ENCODE measurements at places on chromosomes 16 and 17.

DNA sequence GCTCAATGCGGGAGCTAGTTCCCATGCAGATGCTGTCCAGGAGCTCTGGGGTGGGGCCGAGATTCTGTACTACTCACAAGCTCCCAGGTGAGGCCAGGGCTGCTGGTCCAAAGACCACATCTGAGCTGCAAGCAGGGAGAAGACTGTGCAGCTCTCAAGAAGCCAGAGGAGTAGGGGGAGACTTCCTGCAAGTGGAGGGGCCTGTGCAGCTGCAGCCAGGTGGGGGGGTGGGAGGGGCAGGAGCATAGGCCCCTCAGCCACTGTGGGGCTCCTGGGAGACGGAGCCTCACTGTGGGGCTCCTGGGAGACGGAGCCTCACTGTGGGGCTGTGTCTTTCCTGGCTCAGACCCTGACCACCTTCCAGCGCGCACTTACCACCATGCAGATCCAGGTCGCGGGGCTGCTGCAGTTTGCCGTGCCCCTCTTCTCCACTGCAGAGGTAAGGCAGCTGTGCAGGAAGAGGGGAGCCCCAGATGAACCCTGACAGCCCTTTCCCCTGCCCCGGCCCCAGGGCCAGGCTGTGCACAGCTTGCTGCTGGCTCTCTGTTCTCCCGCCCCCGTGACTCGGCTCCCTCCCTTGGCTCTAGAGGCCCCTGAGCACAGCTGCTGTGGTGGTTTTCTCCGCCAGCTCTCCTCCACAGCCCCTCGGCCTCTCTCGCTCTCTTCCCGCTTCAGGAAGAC lies 24.3 kb upstream of the DNAI2 start:
- DNase-seq = no peak

DNA sequence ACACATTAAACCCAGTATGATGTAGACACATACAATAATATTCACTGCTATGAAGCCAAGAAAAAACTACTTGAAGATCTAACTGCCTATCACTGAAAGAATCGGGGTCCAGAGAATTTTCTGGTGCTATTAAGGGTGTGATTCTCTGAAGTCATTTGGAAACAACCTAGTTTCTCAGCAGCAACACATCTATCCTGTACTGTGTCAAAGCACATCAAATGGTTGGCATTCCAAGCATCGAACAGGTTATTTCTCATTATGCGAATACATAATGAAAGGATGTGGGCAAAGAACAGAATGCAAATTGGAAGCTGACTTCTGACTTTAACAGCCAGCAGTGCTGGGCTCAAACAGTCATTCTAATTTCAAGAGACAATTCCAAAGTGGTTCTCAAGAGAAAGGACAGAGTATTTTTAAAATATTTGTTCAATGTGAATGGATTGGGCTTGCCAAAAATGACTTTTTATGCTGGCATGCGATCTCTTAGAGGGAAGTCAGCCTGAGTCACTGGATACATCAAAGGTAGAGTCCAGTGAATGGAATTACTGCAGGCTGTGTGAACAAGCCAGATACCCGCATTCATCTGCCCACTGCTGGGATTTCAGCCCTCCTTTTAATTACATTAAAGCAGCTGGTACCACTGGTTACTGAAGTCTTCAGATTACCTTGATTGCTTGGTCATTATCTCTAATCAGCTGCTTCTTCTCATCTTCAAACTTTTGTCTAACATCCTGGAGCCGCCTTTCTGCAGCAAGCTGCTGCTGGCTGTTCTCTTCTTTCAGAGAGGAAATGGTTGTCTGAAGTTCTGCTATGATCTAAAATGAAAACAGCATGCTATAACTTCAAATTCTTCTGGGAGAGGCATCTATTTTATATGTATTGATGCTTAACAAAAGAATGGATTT lies 181.2 kb upstream of the AXIN2 start:
- peak; percentile 84 for DNase-seq

GRCh38 chr16:89135166-89135565 lies 36.4 kb upstream of the CDH15 start:
- no peak for DNase-seq

- peak; percentile 68 for DNase-seq
Observed at GRCh38 chr17:80082403-80083135, 18.8 kb upstream of the GAA start.

DNA sequence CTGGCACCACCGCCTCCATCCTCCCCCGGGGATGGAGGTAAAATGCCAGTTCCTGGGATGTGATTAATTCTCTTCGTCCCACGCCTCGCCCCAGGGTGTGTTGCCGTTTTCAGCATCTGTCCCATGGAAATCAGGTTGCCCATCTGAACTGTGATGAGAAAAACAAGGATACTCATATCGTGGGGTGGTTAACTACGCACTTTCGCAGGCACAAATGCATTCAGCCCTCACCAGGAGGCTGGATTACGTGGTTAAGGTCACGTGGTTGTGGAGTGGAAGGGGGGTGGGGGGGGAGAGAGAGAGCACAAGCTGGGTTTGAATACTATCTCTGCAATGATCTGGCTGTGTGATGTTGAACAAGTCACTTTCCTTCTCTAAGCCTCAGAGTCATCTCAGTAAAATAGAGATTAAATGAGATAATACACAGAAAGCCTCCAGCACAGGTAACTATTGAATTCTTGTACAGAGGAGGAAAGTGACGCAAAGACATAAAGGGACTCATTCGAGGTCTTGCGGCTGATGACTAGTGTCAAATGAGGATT lies 74.7 kb downstream of the BMERB1 start:
- DNase-seq = no peak

GRCh38 chr17:36728030-36728991 lies 126.9 kb downstream of the MRM1 start:
- DNase-seq = no peak

DNA sequence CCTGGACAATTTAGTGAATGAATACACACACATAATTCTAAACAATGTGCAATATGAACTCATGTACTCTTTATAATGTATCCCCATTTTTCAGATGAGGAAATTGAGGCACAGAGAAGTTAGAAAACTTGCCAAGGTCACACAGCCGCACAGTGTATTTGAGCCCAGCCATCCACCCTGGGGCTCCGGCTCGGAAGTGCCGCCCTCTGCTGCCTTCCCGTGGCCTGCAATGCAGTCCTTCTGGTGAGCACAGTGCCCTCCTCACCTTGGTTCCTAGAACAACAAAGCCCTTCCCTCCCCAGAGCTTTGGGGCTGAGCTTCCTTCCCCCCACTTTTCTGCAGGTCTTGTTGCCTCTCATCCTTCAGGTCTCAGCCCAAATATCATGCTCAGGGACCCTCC lies 63.7 kb downstream of the C16orf78 start:
- DNase-seq = no peak

GRCh38 chr16:12672986-12673385 lies 130.7 kb downstream of the CPPED1 start:
- no peak for DNase-seq

DNA sequence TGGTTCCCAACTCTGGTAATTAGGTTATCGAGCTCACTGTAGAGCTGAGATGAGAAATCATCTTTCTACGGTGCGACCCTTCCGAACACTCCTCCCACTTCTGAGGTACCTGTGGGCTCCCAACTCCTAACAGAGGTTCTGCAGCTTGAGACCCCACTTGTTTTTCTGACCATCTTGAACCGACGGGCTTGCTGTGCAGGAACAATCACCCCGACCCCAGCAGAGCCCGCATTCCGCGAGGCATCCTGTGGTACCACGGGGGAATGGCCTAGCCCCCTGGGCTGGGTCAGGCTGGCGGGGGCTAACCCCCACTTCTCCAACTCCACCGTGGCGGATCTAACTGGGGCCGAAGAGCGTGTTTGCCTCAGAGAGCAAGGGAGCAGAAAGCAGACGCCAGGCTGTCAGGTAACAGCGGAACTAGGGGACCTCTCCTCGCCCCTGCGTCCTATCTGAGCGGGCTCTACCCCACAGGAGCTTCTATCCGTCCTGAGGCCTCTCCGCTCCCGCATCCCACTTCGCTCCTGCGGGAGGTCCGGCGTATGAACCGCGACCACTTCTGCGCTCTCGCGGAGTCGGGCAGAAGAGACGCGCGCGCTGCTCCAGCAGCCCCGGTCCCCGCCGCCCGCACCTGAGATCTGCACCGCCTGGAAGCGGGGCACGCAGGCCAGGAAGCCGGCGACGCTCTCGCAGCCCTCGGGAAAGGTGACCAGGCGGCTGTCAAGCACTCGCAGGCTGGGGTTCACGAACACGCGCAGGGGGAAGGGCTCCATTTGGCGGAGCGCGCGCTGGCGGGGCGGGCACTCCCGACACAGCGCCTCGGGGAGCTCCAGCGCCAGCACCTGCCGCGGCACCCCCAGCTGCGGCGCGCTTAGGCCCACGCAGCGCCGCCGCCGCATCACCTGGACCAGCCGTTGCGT lies 761 bp downstream of the PDF start:
- peak; percentile 34 for DNase-seq

- DNase-seq = no peak
Observed at GRCh38 chr16:58709333-58709732, 24.8 kb upstream of the SLC38A7 start.

GRCh38 chr17:69978056-69978646 lies 96.9 kb upstream of the KCNJ16 start:
- DNase-seq = peak; percentile 23

DNA sequence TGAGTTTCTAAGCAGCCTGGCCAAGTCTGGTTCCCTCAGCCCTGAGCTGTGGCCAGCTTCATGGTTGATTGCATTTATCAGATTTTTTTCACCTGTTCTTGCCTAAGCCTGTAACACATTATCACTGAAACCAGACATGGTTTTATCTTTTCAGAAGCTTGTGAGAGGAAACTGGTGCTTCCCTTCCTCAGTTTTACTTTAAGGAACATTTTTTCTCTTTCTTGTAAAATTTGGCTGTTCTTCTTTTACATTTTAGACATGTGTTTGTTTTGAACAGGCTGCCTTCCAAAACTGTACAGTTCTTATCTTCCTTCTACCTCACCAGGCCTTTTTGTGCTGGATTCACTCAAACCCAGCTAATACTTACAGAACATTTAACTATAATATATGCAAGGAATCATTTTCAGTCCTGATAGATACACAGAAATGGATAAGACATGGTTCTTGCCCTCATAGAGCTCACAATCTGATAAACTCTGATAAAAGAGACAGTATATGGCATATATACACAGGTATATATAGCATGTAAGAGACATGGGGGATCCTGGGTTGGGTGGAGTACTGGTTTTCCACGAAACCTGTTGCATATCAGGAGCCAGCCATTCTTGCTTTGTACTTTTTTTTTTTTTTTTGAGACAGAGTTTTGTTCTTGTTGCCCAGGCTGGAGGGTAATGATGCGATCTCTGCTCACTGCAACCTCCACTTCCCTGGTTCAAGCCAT lies 44.5 kb downstream of the ZNRF1 start:
- no peak for DNase-seq

- DNase-seq = peak; percentile 45
Observed at GRCh38 chr17:44170499-44171201, at the start of gene ASB16. ASB16 (plus strand) TSS chr17:44170704; CDS start chr17:44170790, 86 bp downstream.

GRCh38 chr16:70473446-70474319 lies 19.3 kb downstream of the FCSK start:
- DNase-seq = no peak

GRCh38 chr17:81491181-81491581 lies 21.4 kb downstream of the ACTG1 start:
- DNase-seq = no peak

GRCh38 chr17:50297407-50297865 lies 23.2 kb downstream of the TMEM92 start:
- DNase-seq = peak; percentile 57

GRCh38 chr16:68592466-68593337 lies 52.4 kb upstream of the CDH3 start:
- DNase-seq = peak; percentile 20

GRCh38 chr17:72931163-72931562 lies 161.3 kb downstream of the SLC39A11 start:
- no peak for DNase-seq

DNA sequence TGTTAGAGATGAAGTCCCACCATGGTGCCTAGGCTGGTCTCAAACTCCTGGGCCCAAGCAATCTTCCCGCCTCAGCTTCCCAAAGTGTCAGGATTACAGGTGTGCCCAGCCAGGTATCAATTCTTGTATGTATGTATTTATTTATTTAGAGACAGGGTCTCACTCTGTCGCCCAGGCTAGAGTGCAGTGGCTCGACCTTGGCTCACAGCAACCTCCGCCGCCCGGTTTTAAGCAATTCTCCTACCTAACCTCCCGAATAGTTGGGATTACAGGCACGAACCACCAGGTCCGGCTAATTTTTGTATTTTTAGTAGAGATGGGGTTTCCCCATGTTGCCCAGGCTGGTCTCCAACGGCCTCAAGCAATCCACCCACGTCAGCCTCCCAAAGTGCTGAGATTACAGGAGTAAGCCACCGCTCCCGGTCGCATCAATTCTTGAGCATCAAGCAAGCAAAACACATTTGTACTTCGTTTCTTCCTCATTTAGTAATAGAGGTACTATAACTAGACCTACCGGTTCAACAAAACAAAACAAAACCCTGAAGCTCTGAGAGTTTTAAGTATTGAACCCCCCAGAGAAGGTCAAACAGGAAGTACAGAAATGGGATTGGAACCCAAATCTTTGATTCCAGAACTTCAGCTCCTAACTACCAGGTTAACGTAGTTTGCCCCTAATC lies 1.0 kb upstream of the ZNF500 start:
- DNase-seq = peak; percentile 36

GRCh38 chr17:71287071-71287823 lies 833.6 kb upstream of the SOX9 start:
- no peak for DNase-seq

GRCh38 chr17:64402469-64402868 lies 11.8 kb upstream of the PECAM1 start:
- DNase-seq = no peak

DNA sequence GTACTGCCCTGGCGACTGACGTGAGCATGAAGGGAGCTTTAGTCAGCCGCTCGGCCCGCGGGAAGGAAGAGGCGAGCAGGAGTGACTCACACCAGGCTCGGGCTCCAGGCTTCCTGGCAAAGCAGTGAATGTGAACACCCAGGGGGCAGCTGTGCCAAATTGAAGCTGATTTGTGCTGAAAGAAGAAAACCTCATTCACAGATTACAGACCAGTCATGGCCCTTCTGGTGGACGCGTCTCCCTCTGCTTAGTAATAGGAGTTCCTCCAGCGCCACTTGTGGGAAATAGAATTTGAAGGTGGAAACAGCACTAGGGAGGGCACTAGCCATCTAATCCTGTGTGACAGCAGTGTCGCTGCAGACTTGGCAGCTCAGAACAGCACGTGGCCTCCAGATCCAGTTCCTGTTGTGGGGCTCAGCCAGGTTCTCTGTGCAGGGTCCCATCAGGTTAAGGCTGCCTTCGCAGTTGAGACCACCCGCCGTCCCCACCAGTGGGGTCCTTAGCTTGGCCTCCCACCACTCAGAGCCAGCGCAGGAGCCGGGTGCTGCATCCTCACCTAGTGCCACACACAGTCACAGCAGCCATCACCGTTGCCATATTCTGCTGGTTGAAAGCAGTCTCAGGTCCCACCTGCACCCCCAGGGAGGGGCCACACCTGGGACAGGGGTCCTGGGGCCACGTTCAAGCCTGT lies 164.5 kb upstream of the CHMP6 start:
- peak; percentile 96 for DNase-seq
